ENCODE measurements at places on chromosomes 16 and 17.

GRCh38 chr16:82040296-82040695 lies 5.2 kb downstream of the HSD17B2 start:
- DNase-seq = no peak

DNA sequence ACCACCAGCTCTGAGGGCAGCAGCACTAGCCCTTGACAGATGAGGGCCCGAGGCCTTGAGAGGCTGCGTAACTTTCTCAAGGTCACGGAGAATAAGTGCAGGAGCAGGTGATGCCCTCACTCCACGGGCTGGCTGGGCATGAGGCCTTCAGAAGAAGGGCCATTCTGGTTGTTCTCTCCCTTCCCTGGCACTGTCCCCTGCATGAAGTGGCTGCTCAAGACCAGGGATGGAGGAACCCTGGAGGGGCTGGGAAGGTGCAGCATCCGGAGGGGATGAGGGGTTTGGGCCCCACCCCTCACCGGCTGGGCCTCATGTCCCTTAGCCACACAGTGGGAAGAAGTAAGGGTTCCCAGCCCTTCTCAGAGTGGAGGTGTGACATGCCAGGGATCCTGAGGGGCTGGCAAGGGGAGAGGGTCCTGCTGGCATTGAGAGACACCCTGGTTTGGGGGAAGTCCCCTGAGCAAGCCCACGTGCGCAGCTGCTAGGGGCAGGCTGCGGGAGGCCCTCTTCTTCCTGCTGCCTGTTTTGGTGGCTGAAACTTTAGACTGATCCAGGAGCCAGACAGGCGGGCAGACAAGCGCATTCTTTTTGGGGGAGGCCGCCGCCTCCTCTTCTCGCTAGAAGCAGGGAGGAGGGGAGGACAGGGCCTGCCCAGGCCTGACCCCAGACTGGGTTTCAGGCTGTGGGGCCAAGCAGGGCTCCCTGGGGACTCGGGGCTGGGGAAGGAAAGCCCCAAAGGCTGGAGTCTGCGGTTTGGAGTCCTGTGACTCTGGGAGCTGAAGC lies 74.0 kb downstream of the N4BP1 start:
- peak; percentile 74 for DNase-seq

DNA sequence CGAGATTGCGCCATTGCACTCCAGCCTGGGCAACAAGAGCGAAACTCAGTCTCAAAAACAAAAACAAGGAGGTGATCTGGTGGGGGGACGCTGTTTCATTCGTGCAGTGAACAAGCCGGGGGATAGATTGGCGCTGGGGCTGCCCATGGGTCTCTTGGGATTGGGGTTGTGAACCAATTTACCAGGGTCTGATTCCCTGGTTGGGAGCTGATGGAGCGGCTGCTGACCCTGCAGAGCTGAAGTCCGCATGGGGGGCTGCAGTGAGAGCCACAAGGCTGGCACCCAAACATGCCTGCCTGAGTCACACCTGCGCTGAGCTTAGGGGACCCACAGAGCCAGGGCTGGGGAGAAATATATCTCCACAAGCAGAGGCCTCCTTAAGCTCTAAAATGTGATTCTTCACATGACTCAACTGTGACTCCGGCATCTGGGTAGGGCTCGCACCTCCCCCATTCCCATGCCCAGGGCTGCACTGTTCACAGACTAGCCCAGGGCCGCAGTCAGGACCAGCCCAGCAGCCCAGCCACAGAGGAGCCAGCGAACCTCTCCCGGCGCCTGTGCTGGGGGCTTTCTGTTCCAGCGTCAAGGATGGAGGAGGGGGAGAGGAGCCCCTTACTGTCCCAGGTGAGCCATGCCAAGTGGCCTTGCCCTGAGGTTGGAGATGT lies 5.0 kb downstream of the TSPAN10 start:
- DNase-seq = peak; percentile 93

- peak; percentile 78 for DNase-seq
These were observed 631 bp downstream of the KREMEN2 start for GRCh38 chr16:2964475-2965336.

DNA sequence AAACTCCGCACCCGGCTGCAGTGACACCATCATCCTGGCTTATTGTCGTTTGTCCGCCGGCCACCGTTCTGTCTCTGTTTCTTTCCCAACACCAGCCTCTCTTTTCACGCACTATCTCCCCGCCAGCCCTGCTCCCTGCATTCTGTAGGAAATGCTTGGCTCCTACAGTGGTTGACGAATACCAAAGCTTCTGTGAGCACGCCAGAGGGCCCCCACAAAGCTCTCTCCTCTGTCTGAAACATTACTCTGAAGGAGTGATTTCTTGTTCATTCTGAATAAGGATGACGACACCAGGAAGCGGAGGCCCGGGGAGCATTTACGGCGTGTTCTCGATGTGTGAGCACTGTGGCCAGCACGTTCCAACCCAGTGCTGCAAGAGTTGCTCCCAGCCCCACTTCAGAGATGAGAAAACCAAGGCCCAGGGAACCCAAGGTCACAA lies 58.8 kb downstream of the ADCY9 start:
- DNase-seq = no peak

GRCh38 chr17:64411999-64412771 lies 21.5 kb upstream of the PECAM1 start:
- no peak for DNase-seq

DNA sequence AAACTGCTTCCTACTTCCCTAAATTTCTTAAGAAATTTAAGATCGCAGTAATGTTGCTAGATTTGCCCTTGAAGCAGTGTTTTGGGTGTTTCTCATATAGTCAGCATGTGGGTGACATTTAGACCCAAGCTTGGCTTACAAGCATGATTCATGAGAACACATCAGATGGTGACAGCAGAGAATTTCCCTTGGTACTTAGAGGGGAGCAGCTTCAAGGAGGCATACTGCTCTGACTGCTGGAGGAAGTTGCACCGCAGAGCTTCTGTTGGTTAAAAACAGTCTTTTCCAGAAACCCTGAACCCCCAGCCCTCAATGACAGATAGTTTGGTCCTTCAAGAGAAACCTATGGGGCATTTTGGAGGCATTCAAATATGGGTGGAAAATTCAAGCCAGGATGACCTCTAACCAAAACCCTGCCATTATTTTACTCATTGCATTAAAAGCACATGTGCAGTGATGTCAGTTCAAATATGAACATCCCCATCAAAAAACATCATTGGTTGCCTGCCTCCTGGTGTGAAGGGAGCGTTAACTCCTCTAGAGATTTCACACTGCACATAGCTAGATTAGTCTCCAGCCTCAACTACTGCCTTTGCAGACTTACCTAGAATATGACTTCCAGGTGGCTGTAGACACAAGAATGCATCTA lies 201.5 kb upstream of the CACNG5 start:
- DNase-seq = no peak

- DNase-seq = no peak
These were observed 19.9 kb upstream of the MRPS23 start for GRCh38 chr17:57869617-57870282.

GRCh38 chr16:83599789-83600462 lies 207.9 kb upstream of the HSBP1 start:
- DNase-seq = no peak

DNA sequence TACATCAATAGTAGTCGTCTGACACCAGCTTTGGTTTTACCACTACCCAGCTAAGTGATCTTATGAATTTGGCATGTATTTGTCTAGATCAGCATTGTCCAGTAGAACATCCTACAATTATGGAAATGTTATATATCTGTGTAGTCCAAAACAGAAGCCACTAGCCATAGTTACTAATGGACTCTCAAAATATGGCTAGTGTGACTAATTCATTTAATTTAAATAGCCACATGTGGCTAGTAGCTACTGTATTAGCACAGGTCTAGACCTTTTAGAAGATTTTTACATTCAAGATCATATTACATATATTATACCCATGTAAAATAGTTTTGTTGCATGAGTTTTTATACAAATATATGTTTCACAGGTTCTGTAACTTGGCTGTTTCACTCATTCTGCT lies 27.0 kb upstream of the NFAT5 start:
- DNase-seq = no peak

DNA sequence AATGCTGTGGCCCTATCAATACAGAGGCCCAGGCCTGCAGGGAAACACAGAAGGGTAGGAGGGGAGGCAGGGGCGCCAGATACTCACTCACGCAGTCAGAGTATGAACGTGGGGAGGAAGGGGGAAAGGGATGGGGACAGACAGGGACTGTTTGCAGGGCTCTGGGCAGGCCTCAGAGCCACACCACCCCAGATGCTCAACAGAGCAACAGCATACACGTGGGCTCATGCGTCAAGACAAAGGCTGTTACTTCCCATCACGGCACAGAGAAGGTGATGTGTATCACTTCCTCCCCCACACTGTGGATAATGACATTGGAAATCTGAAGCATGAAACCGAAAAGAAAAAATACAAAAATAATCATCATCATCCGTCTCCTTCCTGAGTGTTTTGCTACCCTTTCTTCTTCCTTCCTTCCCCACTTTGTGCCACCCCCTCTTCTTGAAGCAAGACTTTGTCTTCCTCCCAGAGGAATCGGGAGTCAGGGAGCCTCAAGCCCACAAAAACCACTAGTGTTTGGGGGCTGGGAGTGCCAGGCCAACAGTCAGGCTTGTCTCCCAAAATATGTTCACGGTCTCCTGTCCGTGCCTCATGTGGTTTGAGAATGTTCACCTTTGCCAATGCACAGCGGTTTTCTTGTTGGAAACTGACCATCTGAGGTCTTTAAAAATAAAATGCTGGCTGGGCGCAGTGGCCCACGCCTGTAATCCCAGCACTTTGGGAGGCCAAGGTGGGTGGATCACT lies 20.1 kb downstream of the SLC39A11 start:
- no peak for DNase-seq

DNA sequence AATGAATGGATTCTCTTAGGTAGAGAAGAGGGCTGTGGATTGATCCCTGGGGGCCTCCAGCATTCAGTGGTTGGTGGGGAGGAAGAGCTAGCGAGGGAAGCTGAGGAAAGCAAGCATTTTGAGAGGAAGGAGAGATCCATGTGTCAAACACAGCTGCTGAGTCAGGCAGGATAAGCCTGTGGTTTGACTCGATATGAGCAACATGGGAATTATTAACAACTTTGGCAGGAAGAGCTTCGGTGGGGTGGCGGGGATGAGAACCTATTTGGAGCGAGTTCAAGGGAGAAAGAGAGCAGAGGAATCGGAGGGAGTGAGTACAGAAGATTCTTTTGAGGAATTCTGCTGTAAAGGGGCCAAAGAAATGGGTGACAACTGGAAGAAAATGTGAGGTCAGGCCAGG lies 59.5 kb upstream of the CDC42EP4 start:
- DNase-seq = no peak

DNA sequence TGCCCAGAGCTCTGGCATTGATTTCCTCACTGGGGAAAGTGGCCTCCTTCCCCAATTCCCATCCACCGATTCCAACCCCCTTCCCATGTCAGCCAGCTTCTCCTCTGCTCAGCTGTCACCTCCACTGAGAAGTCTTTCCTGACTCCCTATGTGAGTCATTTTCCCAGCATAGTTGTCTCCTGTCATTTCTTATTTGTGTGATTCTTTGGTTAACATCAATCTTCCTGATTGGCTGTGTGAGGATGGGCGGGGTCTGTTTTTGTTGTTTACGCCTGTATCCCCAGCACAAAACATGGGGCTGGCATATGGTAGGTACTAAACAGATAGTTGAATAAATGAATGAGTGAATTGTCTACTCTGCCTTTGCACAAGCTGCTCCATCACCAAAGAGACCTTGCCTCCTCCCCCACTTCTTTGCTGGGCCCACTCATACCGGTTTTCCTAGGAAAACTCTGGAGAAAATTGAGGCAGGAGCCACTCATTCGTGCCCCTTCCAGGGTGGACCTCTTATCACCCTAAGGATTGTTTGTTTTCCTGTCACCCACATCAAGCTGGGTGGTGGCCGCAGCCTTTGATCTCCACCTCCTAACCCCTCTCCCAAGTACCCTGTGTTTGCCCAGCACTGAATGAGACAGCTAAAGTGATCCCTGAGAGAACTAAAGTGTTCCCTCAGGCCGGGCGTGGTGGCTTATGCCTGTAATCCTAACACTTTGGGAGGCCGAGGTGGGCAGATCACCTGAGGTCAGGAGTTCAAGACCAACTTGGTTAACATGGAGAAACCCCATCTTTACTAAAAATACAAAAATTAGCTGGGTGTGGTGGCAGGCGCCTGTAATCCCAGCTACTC lies 1.2 kb upstream of the GRB7 start:
- peak; percentile 33 for DNase-seq

- DNase-seq = no peak
These were observed 1.3 kb downstream of the SMPD3 start for GRCh38 chr16:68446681-68447652.

DNA sequence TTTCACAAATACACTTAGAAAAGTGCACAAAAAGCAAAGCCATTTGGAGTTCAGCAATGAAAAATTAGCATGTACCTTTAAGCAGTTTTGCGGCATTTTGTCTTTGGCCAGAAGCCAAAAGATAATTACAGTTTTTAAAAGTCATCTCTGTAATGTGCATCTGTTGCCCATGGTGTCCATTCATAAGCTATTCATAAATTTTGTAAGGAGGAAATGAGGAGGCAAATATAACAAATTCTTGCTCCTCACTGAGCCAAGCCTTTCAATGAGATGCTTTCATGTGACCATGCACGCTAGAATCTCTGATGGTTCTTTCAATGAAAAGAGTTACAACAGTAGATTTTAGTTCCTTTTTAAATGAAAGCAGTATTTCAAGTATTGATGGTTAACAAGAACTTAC lies 247.1 kb upstream of the MON1B start:
- DNase-seq = peak; percentile 65

DNA sequence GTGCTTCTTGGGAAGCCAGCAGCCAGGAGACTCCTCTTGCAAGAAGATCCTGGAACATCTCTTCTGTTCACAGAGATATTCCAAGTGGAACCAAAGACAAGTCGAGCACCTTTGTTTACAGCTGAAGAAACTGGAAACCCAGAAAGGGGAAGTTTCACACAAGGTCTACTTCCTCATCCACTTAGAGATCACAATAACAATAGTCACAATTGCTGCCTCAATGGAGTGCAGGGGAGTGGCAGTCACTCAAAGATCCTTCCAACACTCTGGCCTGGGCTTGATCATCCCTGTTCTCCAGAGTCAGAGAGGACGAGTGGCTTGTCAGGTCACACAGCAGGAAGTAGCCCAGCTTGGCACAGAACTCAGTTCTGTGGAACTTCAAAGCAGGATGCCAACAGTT lies 46.9 kb upstream of the SIAH1 start:
- no peak for DNase-seq

GRCh38 chr16:55014022-55014421 lies 83.4 kb downstream of the IRX5 start:
- DNase-seq = no peak

GRCh38 chr17:55198690-55199370 lies 65.9 kb upstream of the HLF start:
- no peak for DNase-seq

All from SK-MEL-5 (cell line).